Kasumi-1 (cell line): ENCODE measurements at places on chromosomes 1 and 21.
A peak's percentile ranks its signal among the peaks of the same experiment; 100 is the strongest.

GRCh38 chr1:207240325-207241101 is 81.0 kb upstream of the CD55 start:
- no peak for DNase-seq

- no peak for DNase-seq
Observed at GRCh38 chr1:84768634-84769033, 78.4 kb upstream of the SSX2IP start.

DNA sequence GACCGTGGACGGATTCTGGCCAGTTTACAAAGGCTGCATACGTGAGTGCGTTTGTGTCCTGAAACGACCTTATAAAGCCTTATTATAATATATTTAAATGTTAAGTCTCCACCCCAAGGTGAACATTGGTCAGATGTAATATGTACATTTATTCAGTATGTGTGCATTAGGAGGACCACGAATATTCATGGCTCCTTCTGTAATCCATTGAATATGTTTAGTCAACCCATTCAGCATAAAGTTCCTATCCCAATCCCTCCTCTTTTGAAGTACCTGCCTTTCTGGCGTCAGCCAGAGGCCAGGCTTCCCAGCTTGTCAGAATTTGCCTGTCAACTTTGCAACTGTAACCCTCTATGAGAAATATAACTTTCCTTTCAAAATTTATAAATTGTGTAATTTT is 10.4 kb upstream of the FLG start:
- no peak for DNase-seq

DNA sequence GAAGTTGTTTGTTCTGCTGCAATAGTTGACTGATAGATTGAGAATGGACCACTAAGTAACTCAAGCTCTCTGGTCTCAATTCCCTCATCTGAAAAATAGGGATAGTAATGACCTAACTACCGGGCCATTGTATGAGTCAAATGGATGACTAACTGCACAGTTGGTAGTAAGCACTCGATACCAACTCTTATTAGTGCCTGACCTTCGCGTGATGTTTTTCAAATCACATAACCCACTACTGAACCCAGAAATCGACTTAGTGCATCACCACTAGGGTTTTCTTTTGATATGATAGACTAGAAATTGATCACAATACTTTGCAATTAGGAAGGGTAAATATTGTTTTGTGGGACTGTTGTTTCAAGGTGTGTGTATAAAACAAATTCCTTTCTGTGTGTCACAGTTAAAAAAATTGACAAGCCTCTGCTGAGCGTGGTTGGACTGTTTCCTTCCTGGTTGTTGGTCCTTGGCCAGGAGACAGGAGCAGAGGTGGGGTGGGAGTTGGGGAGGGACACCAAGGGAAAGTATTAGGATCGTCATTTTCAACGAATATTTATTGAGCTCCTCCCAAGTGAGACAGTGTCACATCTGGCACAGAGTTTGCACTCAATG is 54.0 kb upstream of the LRP8 start:
- no peak for DNase-seq

DNA sequence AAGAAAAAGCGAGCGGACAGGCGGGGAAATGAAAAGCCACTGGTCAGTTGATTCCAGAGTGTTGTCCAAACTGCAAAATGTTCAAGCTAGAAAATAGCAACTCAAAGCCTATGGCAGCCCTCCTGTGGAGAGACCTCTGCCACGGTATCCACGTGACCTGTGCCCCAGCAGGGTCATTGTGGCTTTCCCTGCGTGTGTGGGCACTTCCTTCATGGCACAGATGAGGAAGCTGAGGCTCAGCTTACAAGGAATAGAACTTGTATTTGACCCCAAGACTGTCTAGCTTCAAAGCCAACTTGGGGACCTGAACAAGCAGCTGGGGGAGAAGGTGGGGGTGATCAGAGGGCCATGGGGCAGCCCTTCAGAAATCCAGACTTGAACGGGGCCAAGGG is 15.6 kb upstream of the PLEKHG5 start:
- DNase-seq, result peak; percentile 72

DNA sequence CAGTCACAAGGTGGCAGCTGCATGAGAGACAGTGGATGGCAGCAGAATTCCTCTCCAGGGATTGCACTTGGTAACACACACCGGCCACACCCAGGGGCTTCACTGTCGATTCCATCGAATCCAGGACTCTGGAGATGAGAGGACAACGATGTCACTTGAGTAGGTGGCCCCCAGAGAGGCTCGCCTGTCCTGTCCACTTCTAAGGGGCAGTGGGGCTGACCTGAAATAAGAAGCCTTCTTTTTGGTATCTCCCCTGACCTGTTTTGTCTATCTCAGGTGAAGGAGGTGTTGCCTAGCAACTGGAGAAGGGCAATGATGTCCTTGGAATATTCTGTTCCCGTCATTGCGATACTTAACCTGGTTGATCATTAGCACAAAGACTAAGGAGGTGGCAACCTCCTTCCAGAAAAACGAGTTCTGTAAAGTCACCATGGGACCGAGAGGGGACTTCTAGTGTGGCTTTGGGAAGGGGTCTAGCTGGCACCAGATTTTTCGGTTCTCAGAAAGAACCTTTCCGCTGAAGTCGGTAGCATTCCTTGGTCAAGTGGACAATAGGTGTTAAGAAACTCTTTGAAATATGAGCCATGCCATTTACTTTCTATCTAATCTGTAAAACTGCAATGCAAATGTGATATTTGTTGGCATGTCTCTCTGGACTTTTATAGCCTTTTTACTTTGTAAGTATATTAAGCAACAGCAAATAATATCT is 85.2 kb upstream of the TMPRSS2 start:
- no peak for DNase-seq
